Gastrocnemius medialis (tissue), 4 donors: ENCODE measurements at places on chromosomes 16 and 17. TPM values are rescaled to one million over a fixed set of nuclear protein-coding genes. Genes with fewer than 3 reads are reported as not detected.

DNA sequence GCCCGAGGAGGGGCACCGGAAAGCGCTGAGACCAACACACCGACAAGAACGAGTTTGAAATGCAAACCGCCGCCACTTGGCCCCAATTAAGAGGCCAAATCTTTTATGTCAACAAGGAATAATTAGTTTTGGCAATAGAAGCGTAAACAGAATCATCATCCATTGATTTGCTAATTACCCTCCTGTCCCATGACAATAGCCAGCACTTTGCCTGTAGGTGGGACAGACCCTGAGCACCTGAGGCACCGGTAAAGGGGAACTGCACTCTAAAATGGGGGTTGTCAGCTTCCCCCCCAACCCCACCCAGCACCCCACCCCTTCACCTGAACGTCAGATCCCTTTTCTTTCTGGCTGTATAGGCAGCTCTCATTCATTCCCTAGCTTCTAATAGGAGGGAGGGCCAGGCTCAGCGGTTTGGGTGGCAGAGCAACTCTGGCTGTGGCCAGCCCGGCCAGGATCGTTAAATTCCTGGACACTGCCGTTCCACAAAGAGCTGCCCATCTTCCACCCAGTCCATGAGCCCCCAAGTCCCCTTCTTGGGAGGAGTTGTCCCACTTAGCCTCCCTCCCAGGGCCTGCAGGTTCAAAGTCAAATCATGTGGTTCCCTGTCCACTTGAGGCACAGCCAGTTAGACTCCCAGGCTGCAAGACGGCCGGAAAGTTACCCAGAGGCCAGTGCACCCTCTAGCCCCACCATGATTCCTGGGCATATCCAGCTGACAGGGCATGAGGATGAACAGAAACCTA is 45.8 kb downstream of the WNT3 start:
- no peak for DNase-seq

DNA sequence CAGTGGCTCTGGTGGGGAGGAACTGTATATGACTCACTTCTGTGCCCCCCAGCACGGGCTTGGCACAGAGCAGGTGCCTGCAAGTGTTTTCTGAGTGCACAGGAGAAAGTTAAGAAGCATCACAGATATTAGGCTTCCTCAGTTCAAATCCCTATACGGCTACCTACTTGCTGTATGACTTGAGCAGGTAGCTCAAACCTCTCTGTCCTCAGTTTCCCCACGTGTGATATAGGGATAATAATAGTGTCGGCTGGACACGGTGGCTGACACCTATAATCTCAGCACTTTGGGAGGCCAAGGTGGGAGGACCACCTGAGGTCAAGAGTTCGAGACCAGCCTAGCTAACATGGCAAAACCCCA is 95.7 kb downstream of the C16orf78 start:
- DNase-seq, result no peak

- DNase-seq, result no peak
Measured at GRCh38 chr17:41098481-41098880, 539 bp upstream of the KRTAP4-8 start.

The TP53TG3F gene
- total RNA-seq, result not detected

The HSD17B2 gene
- total RNA-seq, result not detected
